Hypothalamus (tissue), 51 donors: ENCODE measurements at places on chromosomes 4 and X.

DNA sequence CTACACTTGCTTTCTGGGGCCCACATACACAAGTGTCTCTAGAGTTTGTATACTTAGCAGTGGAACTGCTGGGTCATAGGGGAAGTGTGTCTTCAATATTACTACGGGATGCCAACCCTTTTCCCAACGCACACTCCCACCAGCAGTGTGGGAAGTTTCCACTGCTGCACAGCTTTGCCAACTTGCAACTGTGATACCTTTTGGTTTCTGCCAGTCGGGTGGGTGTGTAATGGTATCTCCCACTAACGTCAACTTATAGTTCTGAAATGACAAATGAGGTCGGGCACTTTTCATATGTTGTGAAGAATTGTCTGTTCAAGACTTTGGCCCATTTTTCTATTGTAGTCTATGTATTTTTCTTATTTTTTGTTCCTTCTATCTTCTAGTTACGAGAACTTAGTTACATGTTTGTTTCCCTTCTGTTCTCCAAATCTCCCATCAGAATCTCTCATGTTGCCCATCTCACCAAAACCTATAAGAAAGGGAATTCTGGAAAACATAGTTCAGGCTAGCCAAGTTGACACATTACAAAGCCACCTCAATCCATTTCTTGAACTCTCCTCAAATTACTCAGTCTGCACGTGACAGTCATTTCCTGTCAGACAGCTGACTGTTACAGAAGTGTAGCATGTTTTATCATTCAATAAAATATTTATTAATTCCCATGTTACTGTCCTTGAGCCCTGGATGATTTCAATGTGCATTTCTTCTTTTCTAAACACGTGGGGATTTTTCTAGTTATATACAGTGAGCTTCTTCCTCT, 30.7 kb downstream of the PNMA6E start:
- DNase-seq, result no peak

DNA sequence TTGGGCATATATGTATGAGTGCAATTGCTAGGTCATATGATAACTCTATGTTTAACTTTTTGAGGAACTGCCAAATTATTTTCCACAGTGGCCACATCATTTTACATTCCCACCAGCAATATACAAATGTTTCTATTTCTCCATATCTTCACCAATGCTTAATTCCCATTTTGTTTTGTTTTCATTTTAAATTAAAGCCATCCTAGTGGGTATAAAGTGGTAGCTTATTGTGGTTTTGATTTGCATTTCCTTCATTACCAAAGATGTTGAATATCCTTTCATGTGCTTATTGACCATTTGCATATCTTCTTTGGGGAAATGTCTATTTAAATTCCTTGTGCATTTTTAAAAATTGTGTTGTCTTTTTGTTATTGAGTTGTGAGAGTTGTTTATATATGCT, 36.7 kb upstream of the SCOC start:
- DNase-seq, result no peak

DNA sequence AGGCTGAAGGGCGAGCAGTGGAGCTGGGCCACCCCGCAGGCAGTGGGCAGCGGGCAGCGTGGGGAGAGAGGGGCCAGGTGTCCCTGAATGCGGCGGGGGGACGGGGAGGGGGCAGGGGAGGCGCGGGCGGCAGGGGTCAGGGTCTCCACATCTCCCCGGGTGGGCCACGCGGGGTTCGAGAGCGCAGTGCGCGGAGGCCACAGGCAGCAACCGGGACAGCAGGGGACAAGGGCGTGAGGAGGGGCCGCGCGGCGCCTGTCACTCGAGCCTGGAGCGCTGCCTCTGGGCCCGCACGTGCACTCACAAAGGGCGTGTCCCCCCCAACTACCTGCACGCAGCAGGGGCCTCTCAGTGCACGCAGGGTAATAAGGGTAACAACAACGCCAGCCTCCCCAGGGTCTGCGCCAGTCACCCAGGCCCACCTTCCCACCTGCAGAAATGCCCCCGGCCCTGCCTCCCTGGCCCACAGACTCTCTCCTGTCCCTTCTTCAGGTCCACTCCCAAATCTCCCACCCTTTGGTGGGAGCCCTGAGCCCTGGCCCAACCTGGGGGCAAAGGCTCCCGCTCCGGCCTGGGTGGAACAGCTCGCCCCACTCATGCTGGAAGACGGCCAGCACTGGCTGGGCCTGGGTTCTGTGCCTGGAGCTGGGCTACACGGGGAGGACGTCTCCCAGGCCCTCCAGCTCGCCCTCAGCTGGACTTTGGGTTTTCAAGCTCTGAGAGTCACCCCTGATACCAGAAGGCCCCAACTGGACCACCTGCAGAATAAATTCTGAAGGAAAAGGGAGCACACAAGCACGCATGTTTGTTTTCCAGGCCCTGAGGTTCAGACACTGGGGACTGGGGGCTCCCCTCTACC, 53.2 kb downstream of the ZFYVE28 start:
- DNase-seq, result no peak

- DNase-seq, result no peak
These were observed 19.1 kb upstream of the HSFX4 start for GRCh38 chrX:149910178-149910695.

DNA sequence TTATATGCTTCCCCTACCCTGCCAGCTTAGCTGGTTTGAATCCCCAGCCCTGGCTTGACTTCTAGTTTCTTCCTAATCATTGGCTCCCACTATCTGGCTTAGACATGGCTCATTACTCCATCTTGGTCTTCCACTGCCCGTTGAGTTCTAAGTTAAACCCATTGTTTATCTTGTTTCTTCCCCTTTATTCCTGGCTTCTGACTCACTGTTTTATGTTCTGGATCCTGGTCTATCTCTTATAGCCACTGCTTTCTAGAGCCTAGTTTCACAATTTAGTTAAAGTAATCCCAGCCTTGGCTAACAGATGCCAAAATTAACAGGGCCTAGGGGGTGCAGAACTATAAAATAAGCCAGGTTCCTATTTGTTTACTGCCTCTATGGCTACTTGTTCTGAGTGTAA, 120.9 kb downstream of the ARHGEF9 start:
- DNase-seq, result no peak

- DNase-seq, result no peak
These were observed 1132.4 kb downstream of the RAPGEF2 start for GRCh38 chr4:160235285-160235684.

GRCh38 chr4:89616382-89616781, 220.6 kb downstream of the SNCA start:
- no peak for DNase-seq

GRCh38 chr4:73843369-73843768, 6.9 kb downstream of the CXCL6 start:
- DNase-seq, result no peak

- no peak for DNase-seq
These were observed 51.2 kb upstream of the LGI2 start for GRCh38 chr4:25081866-25082471.

DNA sequence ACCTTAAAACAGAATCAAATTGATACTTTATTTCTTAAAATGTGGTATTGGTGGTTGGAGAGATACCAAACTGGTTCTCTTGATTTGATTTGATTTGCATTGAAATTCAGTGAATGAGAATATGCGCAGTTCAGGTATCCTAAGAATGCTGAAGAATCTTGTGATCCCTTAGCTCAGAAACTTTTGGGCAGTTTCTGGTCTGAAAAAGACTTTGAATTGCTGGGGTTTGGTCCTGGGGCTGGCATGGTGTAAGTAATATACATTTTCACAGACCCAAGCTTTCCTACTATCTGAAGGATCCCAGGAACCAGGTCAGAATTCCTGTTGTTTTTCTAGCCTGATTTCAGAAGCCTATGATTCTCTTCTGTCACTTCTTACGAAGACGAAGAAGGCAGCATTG, 6.6 kb downstream of the RAB33B start:
- no peak for DNase-seq

GRCh38 chrX:72326605-72327300, 21.0 kb upstream of the CITED1 start:
- DNase-seq, result no peak
